ENCODE measurements at places on chromosomes 3 and 15.

DNA sequence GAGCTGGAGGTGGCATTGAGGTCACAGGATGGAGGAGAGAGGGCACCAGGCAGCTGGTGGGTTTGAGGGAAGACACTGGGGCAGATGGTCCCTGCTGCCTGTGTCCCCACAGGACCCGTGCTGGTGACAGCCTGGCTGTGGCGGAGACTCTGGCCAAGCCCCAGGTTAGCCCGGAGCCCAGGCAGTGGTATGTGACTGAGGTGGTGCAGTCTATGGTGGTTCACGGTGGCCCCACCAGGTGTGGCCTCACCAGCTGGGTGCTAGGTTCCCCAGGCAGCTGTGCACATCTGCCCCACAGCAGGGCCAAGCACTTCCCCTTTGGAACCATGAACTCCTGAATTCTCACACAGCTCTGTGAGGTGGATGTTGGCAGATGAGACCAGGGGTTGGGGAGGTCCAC is 15.4 kb downstream of the PLXNA1 start:
- no peak for DNase-seq

DNA sequence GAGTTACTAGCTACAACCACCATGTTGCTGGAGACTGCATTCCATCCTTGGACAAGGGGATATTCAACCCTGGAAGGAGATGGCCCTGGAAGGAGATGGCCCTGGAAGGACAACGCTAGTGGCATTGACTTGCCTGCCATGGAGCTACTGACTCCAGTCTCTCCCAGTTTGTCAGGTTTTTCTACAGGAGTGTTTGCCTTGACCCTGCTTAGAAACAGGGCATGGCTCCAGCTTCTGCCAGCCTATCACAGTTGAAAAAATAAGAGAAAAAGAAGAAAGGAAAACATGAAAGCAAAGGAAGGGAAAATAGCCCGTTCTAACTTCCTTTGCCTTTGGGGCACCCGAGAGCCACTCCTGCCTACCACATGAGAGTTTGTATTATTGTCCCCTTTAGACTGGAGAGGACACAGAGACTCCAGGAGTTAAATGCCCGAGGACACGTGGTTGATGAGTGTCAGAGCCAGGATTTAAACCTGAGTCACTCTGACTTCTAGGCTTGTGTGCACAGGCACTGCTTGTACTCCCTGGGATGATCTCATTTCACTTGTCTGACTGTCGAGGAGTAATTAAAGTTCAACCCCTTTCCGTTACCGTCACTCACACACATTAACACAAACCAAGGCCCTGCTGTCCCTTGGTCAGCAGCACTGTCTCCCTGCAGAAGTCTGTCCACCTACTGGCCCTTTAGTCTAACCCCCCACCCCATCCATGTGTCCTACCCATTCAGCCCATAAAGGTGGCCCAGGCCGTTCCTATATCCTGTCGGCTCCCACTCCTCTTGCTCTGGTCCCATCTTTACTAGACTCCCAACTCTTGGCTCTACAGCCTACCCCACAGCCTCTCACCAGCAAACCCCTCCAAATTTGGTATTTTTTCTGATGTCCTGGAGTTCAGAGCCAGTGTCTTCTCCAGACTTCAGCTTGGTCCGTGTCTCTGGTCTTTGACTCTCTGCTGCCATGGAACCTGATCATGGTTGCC is 46.1 kb downstream of the C2CD4A start:
- DNase-seq = no peak

DNA sequence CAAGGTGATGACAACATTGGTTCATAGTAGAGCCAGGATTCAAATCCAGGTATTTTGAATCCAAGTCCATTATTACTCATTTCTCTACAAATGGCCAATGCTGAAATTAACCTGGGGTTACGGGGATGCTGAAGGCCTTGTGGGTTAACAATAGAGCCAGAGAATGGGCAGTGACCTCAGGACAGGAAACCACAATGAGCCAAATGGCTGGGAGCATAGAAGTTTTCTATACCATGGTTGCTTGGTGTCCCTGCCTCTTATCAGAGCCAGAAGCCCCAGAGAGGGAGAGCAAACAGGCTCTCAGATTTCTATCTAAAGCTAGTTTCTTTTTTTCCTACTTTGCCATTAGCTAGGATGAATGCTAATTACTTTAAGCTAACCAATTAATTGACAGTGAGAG is 82.3 kb downstream of the TNIK start:
- no peak for DNase-seq

- no peak for DNase-seq
Measured at GRCh38 chr3:124163689-124164088, 171.8 kb upstream of the ROPN1 start.

DNA sequence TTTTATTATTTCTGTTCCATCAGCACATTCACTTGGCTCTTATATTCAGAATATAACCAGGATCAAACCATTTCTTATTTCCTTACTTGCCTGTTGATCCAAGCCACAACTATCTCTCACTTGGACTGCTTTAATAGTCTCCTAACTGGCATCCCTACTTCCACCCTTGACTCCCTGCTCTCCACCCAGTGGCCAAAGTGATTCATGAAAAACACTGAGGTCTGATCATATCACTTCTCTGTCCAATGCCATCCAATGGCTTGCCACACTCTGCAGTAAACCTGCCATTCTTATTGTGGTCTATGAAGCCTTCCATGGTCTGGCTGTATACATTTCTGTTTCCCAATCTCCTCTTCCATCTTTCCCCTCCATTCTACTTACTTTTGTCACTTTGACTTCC is 576.1 kb downstream of the PDCD6IP start:
- no peak for DNase-seq

GRCh38 chr3:62433396-62433795 is 60.0 kb upstream of the FEZF2 start:
- no peak for DNase-seq

Data from activated CD8-positive, alpha-beta memory T cell treated with anti-CD3 and anti-CD28 coated beads for 4 hours (primary cell).